ENCODE measurements at places on chromosomes 6 and 20. TPM values are rescaled to one million over a fixed set of nuclear protein-coding genes. Genes with fewer than 3 reads are reported as not detected.

DNA sequence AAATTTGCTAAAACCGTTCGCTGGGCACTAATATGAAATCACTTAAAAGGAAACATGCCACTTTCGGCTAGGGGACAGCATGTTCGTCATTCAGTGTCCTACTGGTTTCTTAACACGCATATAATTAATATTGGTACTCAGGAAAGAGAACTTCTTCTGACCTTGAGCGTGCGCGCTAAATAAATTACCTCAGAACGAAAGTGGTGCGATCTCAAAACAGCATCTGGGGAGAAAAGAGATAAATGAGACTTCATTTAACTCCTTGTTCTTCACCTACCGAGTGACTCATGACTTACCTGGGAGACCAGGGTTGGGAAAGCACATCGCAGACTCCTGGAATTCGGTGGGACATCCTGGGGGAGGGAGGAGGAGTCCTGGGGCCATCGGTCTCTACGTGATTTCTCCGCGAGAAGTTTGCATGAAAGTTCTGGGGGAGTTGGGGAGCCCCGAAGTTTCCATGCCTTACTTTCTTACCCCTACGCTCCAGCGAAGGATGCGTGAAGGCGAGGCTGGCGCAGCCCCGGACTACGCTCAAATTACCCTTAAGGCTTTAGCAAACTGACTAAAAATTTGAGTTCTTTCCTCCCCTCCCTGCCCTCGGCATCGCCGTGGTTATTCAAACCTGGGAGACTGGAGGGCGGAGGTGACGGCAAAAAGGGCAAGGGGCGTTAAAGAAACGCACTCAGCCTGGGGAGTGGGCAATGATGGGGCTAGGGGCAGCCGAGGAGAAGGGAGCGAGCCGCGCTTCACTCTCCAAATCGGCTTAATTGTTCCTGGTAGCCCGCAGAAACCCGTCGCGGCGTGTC, 1.1 kb upstream of the BEND6 start:
- DNase-seq, result peak; percentile 34

The ENPP3 gene
- total RNA-seq, result not detected

The BPIFB1 gene
- not detected for total RNA-seq

- peak; percentile 95 for DNase-seq
Observed at GRCh38 chr6:109705258-109705657, 14.2 kb downstream of the FIG4 start.

The WFDC10B gene
- total RNA-seq, result not detected

DNA sequence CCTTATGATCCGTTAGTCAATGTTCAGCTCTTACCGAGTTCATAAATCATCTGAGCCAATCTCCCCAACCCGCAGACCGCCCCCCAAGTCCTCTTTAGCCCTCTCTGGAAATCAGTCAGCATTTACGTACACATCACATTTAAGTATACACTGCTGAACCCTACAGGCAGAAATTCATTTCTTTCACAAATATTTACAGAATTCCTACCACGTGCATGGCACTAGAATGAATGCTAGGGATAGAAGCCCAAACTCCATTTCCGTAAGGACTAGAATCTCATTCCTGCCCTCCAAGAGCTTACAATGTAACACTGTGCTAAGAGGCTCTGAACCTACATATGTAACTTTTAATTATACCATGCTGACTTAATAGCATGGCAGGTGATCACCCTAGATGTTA, 1.8 kb downstream of the OSER1 start:
- peak; percentile 42 for DNase-seq

DNA sequence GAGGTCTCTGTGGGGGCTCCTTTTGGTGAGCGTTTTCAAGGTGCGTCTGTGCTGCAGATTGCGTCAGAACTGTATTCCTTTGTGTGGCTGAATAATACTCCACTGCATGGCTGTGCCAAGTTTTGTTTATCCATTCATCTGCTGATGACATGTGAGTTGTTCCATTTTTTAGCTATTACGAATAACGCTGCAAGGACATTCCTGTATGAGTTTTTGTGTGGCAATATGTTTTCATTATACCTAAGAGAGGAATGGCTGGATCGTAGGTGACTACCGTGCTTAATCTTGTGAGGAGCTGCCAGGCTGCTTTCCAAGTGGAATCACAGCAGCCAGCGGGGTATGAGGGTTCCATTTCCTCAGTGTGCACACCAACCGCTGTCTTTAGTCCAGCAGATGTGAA, 1.1 kb upstream of the DACT2 start:
- DNase-seq, result no peak

- peak; percentile 2 for DNase-seq
Observed at GRCh38 chr6:33008944-33009861, at the start of gene HLA-DOA. Gene HLA-DOA (minus strand): TSS chr6:33009591.

DNA sequence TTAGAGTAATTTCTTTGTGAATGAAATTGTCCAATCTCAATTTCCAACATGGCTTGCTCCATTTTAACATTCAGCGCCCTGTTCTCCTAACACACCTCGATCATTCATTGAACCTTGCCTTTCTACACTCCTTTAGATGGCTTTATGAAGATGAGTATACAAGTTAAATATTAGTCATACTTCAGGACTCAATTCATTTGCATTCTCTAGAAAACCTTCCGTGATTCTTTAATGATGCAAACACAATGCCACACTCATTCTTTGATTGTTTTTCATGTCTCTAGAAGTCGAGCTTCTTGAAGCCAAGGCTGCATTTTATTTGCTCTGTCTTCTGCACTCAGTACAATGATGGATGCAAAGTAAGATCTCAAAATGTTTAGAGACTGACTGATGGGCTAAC, 641.2 kb downstream of the DOK5 start:
- no peak for DNase-seq

The OR2J3 gene
- not detected for total RNA-seq
